NCI-H1105 (cell line): ENCODE measurements at places on chromosomes 11 and 22.

GRCh38 chr11:26134481-26135355 is 197.2 kb upstream of the ANO3 start:
- no peak for DNase-seq

DNA sequence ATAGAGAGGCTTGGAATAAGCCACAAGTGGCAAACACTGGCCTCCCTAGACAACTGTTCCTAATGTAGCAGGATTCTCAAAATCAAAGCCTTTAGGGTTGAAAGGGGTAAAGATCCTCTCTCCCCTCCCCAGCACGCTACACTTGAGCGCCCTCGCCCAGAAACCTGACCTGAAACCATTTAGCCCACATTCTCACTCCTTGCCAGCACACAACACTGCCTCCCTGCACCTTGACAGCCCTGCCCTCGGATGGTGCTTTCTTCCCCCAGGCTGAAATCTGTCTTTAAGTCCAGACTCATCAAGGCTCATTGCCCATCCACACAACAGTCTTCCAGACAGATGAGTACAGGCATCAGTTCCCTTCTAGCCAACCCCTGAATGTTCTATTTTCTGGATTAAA is 26.5 kb downstream of the CWC15 start:
- no peak for DNase-seq

GRCh38 chr11:5038341-5038740 is 8.0 kb upstream of the OR52J3 start:
- no peak for DNase-seq

DNA sequence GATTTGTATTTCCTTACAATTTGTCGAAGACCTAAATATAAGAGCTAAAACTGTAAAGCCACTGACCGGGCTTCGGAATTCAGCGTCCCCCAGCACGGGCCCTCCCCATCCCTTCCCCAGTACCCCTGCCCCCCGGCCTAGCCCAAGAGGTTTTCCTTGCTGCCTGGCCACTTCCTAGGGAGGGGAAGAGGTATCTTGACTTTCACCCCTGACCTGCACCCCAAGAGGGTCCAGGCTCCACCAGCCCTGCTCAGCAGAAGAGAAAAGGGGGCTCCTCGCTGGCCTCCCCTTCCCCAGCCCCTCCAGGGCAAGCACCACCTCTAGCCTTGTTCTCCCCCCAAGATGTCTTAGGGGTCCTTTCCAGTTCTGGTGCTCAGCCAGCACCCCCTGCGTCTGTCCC is 26.1 kb upstream of the CARS1 start:
- no peak for DNase-seq

DNA sequence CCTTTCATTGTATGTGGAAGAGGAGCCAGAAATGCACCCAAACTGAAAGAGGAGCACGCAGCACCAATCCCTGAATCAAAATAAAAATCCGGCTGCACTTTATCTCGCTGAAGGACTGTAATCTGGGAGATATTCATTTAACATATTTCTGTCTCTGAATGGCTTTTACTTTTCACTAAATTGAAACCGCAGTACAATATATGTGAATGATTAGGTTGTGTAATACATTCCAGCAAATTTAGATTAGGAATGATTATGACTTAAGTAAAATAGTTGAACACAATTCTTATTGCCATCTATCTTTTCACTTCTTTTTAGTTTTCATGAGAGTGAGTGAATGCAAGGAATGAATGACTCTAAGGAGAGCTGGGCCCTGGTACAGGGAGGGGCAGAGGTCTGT is 232.1 kb downstream of the ST3GAL4 start:
- DNase-seq = no peak
